Activated T-cell treated with anti-CD3 and anti-CD28 coated beads, Interleukin-2, amount 50 U/mL, for 72 hours (primary cell): ENCODE measurements at places on chromosomes 5 and 9.

DNA sequence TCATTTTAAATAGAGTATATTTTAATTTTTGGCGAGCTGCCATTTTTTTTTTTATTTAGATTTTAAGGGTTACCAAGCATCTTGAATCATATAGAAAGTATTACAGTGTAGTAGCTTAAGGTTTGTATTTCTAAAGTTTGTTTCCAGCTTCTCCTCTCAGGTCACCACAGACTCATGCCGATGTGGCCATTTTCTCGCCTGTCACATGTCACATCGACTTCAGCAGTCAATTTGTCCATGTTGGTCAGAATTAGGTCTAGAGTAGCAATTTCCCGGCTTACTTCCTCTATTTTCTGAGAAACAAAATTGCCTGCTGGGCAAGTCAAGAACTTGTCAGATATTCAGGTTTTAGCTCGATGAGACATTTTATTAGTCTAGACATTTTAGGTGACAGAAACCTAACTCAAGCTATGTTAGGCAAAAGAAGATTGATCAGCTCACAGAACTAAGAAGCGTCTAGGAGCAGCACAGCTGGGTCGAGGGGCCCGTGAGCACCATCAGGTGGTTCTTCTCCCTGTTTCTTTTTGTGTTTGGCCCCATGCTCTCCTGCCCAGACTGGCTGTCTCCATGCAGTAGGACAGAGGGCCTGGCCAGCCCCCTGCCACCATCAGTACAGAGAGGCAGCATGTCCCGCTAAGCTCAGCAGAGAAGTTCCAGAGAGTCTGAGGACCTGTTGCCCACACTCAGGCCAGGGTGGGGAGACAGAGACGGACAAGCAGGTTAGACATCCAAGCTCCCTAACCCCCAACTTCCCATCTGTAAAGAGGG lies 48.4 kb upstream of the AFAP1L1 start:
- DNase-seq, result no peak

- DNase-seq, result no peak
Observed at GRCh38 chr9:93680443-93681268, 104.3 kb downstream of the PHF2 start.

DNA sequence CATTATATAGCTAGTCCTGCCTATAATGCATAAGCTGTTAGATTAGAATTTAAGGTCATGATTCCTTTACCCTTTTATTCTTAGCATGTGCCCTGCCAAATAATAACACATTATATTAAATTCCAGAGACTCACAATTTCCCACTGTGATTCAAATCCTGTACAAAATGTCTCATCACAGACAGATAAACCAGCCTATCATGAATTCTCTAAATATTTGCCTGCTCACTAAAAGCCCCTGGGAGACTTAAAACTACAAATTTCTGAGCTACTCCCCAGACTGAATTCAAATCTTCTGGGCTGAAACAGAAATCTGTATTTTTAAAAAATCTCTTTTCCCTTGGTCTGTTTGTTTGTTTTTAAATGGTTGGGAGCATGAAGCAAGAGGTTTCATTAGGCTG lies 32.7 kb downstream of the GAPT start:
- no peak for DNase-seq

DNA sequence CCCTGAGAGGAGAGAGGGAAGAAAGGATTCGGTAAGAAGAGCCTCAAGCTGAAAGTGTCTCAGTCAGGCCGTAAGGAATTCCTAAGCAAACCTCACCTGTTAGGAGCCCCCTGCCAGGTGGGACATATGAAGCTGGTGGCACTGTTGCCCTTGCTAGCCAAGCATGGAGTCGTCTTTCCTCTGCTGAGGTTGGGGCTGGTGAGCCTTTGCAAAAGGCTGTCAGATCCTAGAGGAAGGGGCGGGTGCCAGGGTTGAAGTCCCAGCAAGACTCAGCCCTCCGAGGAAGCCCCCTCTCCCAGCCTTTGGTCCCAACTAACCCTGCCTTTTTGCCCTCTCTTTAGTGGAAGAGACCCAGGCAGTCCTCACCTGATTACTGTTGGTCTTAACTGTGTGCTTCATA lies 5.5 kb upstream of the SMIM32 start:
- DNase-seq, result no peak

DNA sequence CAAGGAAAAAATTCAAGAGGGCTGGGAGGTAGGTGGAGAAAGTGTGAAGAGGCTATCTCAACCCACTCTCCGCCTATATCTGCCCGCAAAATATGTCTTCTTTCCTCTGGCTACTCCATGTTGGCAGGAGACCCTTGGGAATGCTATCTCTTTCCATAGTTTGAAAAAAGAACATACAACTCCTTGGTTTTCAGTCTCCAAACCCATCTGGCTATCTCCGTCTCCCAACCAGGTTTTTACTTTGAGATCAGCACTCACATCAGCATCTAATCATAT lies 109.9 kb upstream of the IFNE start:
- no peak for DNase-seq

DNA sequence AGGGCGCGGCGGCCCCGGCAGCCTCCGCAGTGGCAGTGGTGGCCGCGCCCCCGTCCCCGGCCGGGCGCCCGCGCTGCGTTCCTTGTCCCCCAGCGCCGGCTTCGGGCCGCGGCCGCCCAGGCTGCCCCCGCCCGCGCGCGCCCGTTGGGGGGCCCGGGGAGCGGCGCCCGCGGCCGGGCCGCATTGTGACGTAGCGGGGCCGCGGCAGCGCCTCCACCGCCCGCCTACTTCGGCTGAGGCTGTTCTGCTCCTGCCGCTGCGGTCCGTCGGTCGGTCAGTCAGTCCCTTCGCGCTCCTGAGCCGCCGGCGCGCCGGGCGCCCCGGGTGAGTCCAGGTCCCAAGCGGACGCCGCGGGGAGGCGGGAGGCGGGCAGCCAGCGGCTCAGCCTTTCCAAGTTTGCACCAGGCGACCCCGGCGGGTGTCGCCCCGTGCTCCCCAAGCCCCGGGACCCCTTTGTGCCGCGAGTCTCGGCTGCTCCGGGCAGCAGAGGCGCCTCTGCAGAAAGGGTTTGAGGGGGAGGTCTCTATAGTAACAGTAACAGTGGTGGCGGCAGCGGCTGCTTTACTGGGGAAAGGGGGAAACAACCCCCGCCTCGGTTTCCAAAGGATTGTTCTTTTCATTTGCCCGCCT lies at the start of gene SNCAIP:
Gene SNCAIP, plus strand, starts transcription at position 277 of the 630 bp plus-strand sequence. CDS start 78,898 bp downstream, outside the sequence.
- no peak for DNase-seq
